ENCODE measurements at places on chromosomes 13 and 19. TPM values are rescaled to one million over a fixed set of nuclear protein-coding genes. Genes with fewer than 3 reads are reported as not detected.

ONECUT3 gene
- total RNA-seq = not detected

PTPRH gene
- total RNA-seq = not detected

ZNF563 gene
- total RNA-seq = 2.3 TPM

ELANE gene
- total RNA-seq = not detected

ZNF729 gene
- total RNA-seq = not detected

NOTCH3 gene
- 0.05 TPM for total RNA-seq

Measured in T-helper 17 cell (primary cell).